ENCODE measurements at places on chromosomes 11 and 22. TPM values are rescaled to one million over a fixed set of nuclear protein-coding genes. Genes with fewer than 3 reads are reported as not detected.
A peak's percentile ranks its signal among the peaks of the same experiment; 100 is the strongest.

GRCh38 chr22:37488337-37489135 is 2.4 kb upstream of the MFNG start:
- peak; percentile 60 for DNase-seq

- peak; percentile 85 for DNase-seq
These were observed at the start of gene MOB2 for GRCh38 chr11:1486054-1486825. MOB2 (minus strand) TSS chr11:1486779; CDS start chr11:1486556, 223 bp downstream.

- no peak for DNase-seq
These were observed 126.0 kb upstream of the CADM1 start for GRCh38 chr11:115630214-115630613.

GRCh38 chr11:94557421-94557820 is 9.7 kb upstream of the PIWIL4 start:
- DNase-seq = no peak

GRCh38 chr11:1126491-1126926 is 31.2 kb upstream of the MUC5AC start:
- DNase-seq = peak; percentile 20

GRCh38 chr22:29031227-29032011 is 30.2 kb downstream of the C22orf31 start:
- peak; percentile 44 for DNase-seq

DNA sequence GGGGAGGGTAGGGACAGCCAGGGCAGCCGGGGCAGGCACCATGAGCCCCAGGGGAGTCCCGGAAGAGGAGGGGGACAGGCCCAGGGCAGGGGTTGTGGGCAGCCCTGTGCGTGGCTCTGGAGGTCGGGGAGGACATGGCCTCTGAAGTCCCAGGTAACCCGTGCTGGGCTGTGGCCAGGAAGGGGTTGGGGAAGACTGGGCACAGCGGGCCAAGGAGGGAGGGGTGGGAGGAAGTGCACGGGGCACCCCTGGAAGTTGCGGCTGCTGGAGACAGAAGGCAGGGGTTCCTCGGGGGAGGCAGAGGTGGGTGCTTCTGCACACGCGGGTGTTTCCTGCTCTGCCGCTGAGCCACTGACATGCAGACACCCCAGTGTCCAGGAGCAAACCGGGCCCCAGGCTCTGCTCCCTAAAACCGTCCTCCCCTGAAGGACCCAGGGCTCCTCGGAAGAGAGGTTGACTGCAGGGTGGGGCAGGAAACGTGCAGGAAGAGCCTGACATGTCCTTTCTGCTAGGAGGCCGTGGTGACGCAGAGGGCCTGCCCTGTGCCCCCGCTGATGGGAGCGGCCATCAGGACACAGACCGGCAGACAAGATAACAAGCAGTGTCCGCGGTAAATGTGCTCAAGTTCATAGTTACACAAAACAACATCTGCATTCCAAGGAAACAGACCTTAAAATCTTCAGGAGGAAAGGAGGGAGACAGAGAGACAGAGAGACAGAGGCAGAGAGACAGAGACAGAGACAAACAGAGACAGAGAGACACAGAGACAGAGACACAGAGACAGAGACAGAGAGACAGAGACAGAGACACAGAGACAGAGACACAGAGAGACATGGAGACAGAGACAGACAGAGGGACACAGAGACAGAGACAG is 5.7 kb downstream of the TNNI2 start:
- peak; percentile 69 for DNase-seq

GRCh38 chr11:114182471-114183043 is 113.6 kb upstream of the NNMT start:
- peak; percentile 76 for DNase-seq

DNA sequence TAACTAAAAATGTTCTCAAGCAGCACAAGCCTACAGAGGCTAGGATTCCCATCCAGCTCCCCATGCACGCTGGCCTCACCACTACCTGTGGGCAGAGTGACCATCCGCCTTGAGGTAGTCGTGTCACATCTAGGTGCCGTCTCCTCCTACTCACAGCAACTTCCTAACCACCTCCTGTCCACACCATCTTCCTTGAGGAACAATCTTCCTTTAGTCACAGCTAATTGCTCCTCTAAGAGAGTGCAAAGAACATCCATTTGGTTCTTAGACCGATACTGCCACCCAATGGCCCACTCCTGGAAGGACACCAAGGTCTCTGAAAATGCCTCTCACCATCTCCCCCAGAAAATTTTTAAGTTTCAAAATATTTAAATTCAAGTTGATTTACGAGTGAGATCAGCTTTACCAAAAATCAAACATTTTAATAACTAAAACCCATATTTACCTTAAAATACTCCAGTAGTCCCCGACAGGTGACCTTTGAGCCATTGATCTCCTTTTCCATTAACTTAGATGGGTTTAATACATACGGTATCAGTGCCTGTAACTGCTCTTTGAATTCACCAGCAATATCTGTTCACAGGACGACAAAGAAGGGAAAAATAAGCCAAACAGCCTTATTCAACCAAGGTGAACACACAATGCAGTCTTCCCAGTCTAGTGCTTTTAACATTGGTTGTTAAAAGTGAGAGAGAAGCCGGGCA is 21.7 kb upstream of the PLAAT3 start:
- DNase-seq = peak; percentile 63

GRCh38 chr11:69427337-69427736 is 54.1 kb upstream of the LINC01488 start:
- no peak for DNase-seq

DNA sequence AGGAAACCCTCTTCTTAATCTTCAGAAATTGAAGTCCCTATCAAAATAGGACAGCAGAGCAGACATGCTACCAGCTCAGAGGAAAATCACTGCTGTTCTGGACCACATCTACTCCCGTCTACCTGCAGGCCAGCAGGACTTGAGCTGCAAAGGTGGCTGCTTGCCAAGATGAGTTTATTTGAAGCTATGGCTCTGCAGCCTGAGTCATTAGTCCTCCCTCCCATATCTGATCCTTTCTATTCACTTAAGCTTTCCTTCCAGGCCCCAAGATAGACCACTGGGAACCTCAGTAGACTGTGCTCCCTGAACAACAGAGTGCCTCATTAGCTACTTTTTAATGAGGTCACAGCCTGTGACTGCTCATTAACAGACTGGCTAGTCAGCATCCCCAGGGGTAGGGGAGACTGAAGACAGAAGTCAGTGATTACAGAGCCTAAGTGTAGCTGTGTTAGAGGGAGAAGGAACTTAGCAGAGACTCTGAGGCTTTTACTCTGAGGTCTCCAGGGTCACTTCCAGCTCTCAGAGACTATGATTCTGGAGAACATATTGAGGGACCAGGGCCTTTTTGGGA is 6.8 kb upstream of the OR10A2 start:
- DNase-seq = peak; percentile 12

- peak; percentile 75 for DNase-seq
These were observed 78.9 kb upstream of the CRYBB3 start for GRCh38 chr22:25120761-25121212.

- no peak for DNase-seq
These were observed 8.0 kb upstream of the MMP10 start for GRCh38 chr11:102788334-102788995.

DNA sequence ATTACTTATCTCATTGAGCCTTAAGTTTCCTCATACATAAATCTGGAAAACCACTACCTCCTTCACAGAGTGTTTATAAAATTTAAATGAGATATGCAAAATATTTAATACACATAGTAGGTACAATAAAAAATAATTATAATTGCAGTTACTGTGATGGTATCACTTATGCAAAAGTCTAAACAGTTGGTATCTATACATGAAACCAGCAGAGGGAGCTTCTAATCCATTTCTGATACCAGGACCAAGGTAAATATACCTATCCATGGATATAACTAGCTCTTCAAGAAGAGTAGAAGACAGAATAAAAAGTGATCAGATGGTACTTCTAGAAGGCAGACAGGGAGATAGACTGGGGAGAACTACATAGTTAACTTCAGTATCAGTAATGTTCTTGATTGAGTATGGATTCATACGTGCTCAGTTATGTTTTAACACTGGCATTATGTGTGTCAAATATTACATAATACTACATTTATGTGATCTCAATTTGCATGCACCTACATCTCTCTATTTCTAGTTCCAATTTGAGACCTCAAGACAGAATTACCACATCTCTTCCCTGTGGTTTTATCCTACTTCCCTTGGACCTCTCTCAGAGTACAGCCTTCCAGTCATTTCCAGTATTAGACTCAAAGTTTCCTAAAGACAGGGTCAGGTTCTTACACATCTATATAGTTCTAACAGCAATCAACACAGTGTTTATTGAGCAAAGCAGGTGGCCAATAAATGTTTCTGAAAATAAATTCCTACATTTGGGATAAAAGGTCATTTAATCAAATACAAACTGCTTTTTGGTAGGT is 13.7 kb upstream of the TSG101 start:
- peak; percentile 61 for DNase-seq

DNA sequence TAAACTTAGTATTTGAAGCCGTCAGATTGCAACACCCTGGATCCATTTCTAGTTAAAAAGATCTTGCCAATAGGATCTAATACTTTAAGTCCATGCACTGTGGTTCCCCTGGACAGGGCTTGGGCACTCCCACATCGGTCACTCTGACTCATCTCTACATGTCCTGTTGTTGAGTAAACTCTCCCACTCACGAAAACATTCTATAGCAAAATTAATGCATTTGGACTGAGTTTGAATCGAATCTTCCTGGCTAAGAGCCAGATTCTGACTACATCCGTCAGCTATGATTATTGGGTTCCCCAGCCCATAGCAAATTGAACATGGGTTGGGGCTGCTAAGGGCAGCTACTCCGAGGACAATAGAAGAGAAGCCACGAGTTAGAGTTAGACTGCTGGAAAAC is 182.1 kb upstream of the SORL1-AS1 start:
- DNase-seq = no peak

- DNase-seq = no peak
These were observed 98.5 kb downstream of the CSTPP1 start for GRCh38 chr11:47035108-47035507.

DNA sequence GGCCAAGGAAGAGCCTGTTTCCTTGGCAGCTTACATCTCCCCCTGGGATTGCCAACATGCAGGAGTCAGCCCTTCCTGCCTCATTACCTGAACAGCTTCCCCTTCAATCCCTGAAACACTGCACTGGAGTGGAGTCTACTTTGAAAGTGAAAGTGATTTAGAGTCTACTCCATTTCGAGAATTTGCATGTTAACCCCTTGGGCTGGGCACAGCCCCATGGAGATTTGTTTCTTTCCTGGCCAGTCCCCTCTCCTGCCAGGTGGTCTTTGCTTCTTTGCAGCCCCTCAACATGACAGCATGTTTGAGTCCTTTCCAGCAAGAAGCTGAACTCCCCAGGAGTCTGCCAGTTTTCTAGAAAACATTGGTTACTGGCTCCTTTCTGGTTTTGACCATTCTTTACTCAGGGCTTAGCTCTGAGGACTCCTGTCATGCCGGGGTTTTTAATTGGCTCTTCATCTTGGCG is 59.9 kb downstream of the TRAF6 start:
- no peak for DNase-seq

DNA sequence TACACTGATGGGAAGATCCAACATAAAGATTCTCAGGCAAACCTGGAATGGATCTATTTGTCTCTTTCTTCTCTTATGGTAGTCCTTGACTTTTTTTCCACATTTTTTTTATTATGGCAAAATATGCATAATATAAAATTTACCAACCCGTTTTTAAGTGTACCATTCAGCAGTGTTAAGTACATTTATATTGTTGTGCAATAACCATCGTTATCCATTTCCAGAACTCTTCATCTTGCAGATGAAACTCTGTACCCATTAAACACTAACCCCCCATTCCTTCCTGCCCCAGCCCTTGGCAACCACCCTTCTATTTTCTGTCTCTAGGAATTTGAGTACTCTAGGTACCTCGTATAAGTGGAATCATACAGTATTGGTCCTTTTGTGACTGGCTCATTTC is 99.7 kb downstream of the DSCAML1 start:
- no peak for DNase-seq

DNA sequence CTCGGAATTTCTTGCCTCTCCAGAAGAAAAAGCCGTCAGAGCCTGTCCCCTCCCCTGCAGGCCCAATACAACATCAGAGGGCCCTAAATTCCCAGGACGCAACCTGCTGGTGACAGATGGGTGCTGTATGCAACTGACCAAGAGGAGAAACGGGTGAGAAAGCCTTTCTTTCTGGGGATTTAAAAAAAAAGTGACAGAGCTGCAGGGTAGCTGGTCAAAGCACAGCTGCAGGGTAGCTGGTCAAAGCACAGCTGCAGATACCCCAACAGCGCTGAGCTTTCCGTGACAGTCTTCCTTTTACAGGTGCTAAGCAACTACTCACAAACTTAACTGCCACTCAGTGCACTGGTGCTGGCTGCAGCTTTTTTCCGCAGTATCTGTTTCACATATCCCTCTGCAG is 17.8 kb downstream of the AP1B1 start:
- DNase-seq = no peak

GRCh38 chr11:88179141-88179540 is 3.9 kb upstream of the RAB38 start:
- no peak for DNase-seq

DNA sequence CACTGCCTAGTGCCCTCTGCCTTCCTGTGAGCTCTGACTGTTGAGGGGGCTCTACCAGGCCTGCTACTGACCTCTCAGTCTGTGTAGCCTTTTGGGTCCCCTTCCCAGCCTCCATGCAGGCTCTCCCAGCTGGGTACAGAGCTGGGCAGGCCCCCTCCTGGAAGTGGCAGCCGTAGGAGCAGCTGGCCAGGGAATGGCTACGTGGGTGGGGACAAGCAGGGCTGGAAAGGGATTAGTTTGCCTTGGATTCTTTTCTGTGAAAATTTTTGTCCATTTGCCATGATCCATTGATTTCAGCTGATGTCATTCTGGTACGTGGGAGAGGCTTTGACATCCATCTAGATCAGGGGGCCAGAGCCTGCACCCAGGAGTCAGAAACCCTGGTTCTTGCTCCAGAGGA is 23.9 kb upstream of the NECTIN1 start:
- no peak for DNase-seq

DNA sequence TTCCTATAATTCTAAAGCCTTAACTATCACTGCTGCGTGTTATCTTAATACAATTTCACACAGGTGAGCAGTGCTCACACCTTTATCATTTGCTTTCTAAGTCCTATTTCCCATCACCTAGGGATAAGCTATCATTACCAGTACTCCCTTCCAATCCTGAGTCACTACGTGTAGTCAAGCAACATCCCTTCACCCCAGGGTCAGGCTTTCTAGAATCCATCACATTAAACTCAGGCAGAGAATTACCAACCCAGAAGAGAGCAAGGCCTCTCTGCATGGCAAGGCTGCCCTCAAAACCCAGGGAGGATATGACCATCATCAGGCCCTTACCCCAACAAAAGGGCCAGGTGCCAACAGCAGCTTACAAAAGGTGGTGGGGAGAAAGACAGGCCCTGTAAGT is 9.8 kb downstream of the PACSIN2 start:
- no peak for DNase-seq

- no peak for DNase-seq
These were observed 23.1 kb upstream of the RPS3 start for GRCh38 chr11:75376175-75376574.

GRCh38 chr11:35179466-35180135 is 40.6 kb downstream of the CD44 start:
- DNase-seq = no peak

The TTLL1 gene
- not detected for total RNA-seq

The CCDC87 gene
- not detected for total RNA-seq

The CHEK1 gene
- 19.3 TPM for total RNA-seq

The SHANK3 gene
- 12.7 TPM for total RNA-seq

The GDPD4 gene
- not detected for total RNA-seq

The NLRP6 gene
- not detected for total RNA-seq

The PKDREJ gene
- total RNA-seq = not detected

The GRIK4 gene
- not detected for total RNA-seq

The HTR3B gene
- total RNA-seq = not detected

The PRG3 gene
- not detected for total RNA-seq

The CHRM4 gene
- total RNA-seq = not detected

The PKP3 gene
- 141 TPM for total RNA-seq

The OR5B21 gene
- not detected for total RNA-seq

The TMPRSS13 gene
- not detected for total RNA-seq

The TRIM29 gene
- total RNA-seq = not detected

The ABCG4 gene
- total RNA-seq = not detected
